ENCODE measurements at places on chromosomes 3 and 15.

DNA sequence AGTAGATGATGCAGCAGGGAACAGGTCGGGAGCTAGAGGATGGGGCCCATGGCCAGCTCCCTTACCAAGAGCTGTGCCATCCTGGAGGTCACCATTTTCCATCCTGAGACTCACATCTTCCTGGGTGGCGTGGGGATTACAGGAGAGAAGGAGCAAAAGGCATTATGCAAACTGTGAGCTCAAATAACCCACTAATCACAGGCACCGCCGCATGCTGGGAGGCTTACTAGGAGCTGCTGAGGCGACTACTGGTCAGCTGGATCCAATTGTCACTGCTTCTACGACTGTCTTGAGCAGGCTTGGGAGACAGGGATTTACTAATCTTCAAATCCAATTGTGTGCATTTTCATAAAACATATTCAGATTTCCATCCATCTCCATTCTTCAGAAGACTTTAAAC, 12.5 kb upstream of the KBTBD12 start:
- no peak for DNase-seq

- no peak for DNase-seq
These were observed 67.8 kb downstream of the LINGO1 start for GRCh38 chr15:77564938-77565337.

GRCh38 chr3:184784731-184785500, 27.1 kb upstream of the VPS8 start:
- DNase-seq: no peak

GRCh38 chr3:136838641-136839555, 20.0 kb downstream of the SLC35G2 start:
- DNase-seq: no peak

DNA sequence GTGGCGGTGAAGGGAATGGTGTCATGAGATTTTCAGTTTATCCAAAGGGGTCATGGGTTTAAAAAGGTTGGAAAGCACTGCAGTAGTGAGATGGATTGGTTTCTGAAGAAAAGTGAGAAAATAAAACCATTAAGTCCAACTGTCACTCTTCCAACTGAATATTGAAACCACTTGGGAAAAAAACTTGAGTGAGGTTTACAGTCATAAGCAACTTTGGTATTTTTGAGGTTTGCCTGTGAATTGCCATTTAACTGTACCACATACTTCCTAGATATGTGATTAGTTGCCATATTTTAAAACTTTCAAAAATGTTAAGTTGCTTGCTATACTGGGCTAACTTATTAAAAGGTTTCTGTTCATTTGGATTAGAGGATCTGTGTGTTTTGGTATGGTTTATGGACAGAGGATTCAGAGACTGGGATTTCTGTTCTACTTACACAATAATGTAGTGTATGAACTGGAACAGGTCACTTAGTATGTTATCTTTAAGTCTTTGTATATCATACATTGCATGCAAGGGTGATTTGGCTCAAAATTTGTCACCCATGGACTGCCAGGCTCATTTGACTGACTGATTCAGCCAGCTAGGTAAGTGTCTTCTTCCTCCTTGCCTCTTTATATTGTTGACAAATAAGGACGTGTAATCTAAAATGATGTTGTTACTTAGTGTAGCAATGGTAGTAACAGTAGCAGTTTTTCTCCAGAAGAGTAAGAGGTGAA, 201.4 kb upstream of the EOMES start:
- no peak for DNase-seq

- no peak for DNase-seq
These were observed 200.5 kb downstream of the KLF13 start for GRCh38 chr15:31526916-31527690.

DNA sequence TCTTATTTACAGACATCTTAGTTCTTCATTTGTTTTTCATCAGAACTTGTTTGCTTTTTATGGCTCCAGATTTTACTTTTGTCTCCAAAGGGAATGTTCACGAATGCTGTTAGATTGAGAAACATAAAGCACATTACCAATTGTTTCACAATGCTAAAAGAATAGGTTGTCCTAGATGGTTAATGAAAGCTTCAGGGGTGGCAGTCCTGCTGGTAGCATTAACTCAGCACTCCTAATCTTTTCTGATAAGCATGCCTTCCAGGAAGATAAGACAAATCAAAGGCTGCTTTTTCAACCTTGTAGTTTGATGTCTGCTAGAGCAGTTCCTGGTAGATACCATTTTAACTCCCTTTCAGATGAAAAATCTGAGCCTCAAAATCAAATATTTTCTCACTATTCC, 619.4 kb downstream of the PYDC2 start:
- DNase-seq: no peak

DNA sequence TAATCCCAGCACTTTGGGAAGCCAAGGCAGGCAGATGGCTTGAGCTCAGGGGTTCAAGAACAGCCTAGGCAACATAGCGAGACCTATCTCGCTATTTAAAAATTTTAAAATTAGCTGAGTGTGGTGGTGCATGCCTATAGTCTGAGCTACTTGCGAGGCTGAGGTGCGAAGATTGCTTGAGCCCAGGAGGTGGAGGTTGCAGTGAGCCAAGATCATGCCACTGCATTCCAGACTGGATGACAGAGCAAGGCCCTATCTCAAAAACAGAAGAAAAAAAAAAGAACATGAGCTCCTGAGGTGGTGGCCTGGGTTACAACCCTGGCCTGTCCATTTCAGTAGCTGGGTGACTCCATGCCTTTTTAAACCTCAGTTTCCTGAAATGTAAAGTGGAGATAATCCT, 7.2 kb downstream of the DNASE1L3 start:
- DNase-seq: no peak

DNA sequence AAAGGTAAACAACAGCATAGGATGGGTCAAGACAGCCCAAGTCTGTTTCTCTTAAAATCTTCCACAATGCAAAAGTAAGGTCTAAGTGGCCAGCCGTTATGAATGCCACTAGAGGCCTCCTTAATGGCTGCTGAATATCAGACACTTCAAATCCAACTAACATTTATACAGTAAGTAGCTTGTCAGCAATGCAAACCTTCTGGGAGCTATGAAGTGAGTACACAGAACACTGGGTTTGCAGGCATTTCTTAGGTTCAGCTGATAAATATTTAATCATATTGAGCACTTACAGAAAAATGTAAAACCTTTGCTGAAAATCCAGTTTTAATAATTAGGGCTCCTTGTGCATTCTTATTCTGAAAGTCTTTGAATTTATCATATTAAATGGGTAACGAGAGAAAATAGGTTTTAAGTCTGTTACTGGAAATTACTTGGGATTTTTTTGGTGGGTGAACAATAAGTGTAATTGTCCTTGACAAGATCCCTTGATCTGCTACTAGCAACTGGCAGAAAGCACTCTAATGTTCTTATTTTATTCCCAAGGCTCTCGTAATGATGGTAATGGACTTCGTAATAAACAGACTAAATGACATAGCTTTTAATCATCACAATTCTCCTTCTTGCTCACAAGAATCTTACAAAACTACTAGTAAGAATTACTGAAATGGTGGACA, 141.7 kb upstream of the GPR149 start:
- DNase-seq: no peak

DNA sequence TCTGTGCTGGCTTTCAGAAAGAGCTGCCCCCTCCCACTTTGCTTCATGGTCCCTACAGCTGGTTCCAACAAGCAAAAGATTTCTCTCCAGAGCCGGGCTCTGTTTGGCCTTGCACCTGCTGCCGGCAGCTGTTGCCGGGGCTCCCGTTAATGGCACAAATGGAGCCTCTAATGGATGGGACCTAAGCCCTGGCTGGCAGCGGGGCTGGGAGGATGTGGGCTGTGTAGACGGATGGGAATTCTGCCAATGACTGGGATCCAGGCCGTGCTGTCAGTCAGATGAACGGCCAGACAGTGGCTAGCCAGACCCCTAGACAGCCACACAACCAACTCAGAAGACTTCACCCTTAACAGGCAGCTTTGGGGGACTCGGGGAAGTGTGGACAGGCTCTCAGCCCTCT, 88.0 kb downstream of the RPLP1 start:
- no peak for DNase-seq

DNA sequence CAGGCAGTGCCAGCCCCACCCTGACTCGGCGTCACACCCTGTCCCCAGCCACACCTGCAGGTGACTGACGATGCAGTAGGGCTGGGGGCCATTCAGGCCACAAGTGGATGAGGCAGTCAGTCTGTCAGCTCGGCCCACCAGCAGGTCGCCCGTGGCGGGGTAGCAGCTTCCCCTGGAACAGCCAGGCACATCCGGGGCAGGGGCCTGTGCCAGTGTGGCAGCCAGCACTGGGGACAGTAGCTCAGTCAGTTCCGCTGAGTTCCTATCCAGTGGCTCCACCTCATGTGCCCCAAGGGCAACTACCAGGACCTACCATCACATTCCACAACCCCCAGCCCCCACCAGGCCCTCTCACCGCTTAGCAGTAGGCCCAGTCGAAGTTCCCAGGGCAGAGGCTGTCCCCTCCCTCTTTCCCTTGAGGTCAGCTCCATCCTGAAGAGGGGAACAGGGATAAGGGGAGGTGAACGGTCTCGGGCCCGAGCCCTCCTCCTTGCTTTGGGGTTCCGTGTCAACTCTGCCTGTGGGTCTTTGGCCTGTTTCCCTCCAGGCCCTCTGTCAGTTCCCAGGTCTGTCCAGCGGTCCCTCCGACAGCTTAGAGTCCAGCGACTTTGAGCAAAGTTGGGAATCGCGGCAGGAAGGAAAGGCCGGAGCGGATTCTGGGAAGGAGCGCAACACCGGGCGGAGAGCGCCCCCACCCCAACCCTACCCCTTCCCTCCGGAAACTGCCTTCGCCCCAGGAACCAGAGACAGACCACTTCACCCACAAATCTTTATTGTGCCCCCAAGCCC, at the start of gene LAMB2:
LAMB2 (minus strand) TSS at position 614 of the 789 bp plus-strand sequence; CDS start at position 431, 183 bp downstream.
- no peak for DNase-seq

DNA sequence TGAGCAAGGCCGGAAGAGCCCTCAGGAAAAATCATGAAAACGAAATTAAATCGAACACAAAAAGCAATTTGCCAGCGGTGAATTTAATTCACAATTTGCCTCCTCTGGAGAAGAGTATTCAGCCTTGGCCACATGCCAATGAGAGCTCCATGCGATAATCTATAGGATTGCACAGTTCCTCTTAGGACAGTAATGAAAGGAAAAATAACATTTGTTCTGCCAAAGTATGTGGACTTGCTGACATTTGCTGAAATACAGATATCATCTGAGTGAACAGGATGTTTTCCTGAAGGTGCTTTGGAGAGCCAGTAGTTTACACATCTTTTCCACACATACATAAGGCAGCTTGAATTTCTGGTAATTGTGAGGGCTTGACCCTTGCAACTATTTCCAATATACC, 188.6 kb upstream of the PDZRN3 start:
- DNase-seq: no peak

GRCh38 chr15:99621767-99622166, 56.0 kb downstream of the MEF2A start:
- DNase-seq: no peak

DNA sequence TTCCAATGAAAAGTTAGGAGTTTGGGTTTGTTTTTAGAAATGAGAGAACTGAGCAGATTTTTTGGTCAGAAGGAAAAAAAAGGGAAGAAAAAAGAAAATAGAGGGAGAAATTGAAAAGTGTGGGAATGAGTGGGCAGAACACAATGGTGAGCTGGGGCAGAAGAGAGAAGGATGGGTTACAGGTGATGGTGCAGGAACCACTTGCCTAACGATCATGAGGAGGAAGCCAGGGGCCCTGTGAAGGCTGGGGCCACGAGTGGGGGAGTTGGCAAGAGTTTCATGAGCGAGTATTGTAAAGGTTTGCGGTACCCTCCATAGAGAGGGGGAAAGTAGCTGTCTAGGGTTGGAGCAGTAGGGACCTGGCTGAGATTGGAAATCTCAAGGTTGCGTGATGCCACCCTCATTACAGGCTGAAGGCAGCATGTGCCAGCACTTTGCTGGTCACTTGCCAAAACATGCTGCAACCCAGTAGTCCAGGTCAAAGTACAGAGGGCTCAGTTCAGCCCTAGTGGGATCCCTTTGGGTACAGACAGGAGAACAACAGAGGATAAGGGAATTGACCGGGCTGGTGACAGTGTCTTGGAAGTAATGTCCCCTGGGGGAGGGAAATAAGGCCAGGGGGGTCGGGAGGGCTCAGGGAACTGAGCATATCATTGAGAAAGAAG, 6.6 kb downstream of the IVD start:
- DNase-seq: no peak

DNA sequence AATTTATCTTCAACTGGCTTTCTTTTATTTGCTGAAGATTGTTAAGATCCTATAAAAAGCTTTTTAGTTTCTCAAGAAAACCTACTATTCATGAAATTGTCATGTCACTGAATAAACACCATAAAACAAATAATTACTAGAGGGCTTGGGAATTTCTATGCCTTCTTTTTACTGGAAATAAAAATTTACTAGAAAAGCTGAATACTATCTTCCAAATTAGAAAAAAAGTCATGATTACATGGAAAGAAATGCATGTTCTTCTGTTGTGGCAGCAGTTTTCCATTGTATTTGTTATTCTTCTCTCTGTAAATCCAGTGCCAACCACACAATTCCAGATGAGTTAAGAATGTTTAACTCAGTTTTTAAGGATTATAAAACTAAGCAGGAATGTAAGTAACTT, 153.8 kb downstream of the RAP2B start:
- no peak for DNase-seq

DNA sequence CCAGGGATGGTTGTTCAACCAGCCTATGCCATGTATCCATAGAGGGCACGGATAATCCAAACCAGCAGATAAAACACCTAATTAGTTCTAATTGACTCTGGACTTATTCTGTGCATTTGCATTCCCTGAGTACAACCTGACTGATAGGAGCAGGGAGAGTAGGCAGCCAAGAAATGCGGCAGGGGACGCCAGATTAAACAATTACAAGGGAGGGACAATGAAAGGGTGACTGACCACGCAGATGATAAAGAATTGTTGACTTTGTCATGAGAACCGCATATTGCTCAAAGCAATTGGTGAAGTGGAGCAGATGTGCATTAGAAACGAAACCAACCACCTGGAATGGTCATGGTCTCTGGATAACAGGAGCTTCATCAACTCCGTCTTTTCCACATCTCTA, 369.1 kb upstream of the FRG2C start:
- no peak for DNase-seq

DNA sequence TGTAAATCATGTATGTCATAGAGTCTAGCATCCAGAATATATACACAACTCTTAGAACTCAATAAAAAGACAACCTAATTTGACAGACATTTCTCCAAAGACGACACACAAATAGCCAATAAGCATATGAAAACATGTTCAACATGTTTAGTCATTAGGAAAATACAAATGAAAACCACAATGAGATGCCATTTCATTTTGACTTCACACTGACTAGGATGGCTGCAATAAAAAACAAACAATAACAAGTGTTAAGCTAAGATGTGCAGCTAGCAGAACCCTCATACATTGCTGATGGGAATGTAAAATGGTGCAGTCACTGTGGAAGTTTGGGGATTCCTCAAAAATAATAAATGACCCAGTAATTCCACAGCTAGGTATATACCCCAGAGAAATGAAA, 16.4 kb downstream of the SPG11 start:
- DNase-seq: no peak

GRCh38 chr3:13092621-13093617, 19.7 kb upstream of the IQSEC1 start:
- no peak for DNase-seq

- DNase-seq: no peak
These were observed 28.3 kb downstream of the STARD5 start for GRCh38 chr15:81295486-81296121.

GRCh38 chr3:12750223-12750622, 8.8 kb downstream of the TMEM40 start:
- DNase-seq: no peak

GRCh38 chr3:24502690-24503089, 8.0 kb upstream of the THRB start:
- DNase-seq: no peak
